Activated CD4-positive, alpha-beta memory T cell treated with anti-CD3 and anti-CD28 coated beads for 36 hours (primary cell): ENCODE measurements at places on chromosomes 4 and X. TPM values are rescaled to one million over a fixed set of nuclear protein-coding genes. Genes with fewer than 3 reads are reported as not detected.

- DNase-seq = peak; percentile 21
- H3K4me3 ChIP-seq = peak overlapping the region; percentile 68
- peaks cover 12% of the 10 kb centered on the region for H3K27me3 ChIP-seq
- H3K27ac ChIP-seq = peak overlapping the region; percentile 20
- peaks cover 27% of the 10 kb centered on the region for H3K36me3 ChIP-seq
Measured at GRCh38 chr4:121156822-121157769, 7.0 kb downstream of the TNIP3 start.

Gene RTL3
- total RNA-seq = not detected

Gene BANK1
- not detected for total RNA-seq

Gene DUSP9
- 0.26 TPM for total RNA-seq

Gene TIGD2
- 1.4 TPM for total RNA-seq

- no peak overlapping the region for H3K4me3 ChIP-seq
- H3K36me3 ChIP-seq = peaks cover 39% of the 10 kb centered on the region
- no peaks in the 10 kb centered on the region for H3K27me3 ChIP-seq
- H3K4me1 ChIP-seq = peaks cover 57% of the 10 kb centered on the region
Measured at GRCh38 chr4:25842229-25842845, 20.5 kb downstream of the SEL1L3 start.

Gene FAM9A
- total RNA-seq = not detected

DNA sequence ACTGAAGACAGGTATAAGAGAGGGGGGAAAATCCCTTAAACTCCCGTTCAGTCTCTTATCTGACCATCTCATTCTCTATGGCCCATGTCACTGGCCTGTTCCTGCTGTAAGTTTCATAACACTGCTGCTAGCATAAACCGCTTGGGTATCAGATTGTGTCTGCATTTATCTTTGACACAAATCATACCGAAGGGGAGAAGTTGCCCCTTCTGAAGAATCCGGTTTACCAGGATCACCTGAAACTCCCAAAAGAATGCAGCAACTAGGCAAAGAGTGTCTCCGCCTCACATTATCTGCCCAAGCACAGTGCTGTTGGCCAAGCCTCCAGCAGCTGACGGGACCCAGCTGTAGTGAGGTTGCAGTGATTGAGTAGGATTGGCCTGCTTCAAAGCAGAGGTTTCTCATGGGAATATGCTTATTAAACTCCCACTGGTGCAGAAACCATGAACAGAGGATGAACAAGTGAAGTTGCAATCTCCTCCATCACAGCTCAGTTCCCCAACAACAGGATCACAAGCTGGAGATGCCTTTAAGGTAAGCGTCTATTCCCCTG is 71.3 kb upstream of the PUDP start:
- no peak overlapping the region for H3K27ac ChIP-seq
- H3K27me3 ChIP-seq = no peaks in the 10 kb centered on the region
- no peaks in the 10 kb centered on the region for H3K36me3 ChIP-seq
- DNase-seq = no peak

DNA sequence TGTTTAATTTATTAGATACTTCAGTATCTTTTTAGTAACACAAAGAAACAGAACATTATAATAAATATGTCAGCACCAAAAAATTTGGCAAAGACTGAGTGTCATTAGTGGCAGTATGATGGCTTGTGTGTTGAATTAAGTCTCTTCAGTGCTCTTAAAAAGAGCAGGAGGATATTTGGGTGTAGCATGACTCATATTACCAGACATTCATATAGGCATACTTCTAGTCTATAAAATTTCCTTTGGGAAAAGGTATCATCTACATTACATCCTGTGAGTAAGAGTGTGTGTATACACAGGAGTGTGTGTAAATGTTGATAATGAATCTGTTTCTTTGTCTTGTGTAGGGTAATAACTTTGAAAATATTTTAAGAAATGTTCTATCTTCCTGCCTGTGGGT is 135.7 kb downstream of the CNKSR2 start:
- H3K4me1 ChIP-seq = no peaks in the 10 kb centered on the region
- DNase-seq = no peak
- no peak overlapping the region for H3K27ac ChIP-seq
- H3K36me3 ChIP-seq = no peaks in the 10 kb centered on the region
- H3K4me3 ChIP-seq = no peak overlapping the region

Gene AMMECR1
- 8.0 TPM for total RNA-seq

- no peak overlapping the region for H3K4me3 ChIP-seq
- H3K36me3 ChIP-seq = no peaks in the 10 kb centered on the region
- peaks cover 11% of the 10 kb centered on the region for H3K27me3 ChIP-seq
Measured at GRCh38 chr4:56156141-56156540, 207.4 kb downstream of the CEP135 start.

DNA sequence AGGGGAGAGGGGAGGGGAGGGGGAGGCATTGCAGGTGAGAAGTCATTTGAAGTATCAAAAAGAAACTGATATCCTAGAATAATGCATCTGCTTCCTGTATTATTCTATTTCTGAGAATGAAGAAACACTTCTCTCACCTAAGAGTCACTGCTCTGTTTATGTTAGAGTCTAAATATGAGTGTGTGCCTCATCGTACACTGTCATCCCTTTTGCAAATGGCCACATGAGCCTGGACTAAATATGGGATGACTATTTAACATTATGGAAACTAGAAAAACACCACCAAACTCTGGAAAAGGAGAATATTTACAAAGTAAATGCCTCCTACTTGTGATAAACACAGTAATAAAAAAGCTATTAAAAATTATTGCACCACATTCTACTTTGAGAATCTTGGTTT is 146.4 kb upstream of the NOCT start:
- H3K4me1 ChIP-seq = peaks cover 1% of the 10 kb centered on the region
- no peak overlapping the region for H3K27ac ChIP-seq
- H3K4me3 ChIP-seq = no peak overlapping the region
- H3K27me3 ChIP-seq = peaks cover 10% of the 10 kb centered on the region
- no peaks in the 10 kb centered on the region for H3K36me3 ChIP-seq

- H3K27me3 ChIP-seq = no peaks in the 10 kb centered on the region
- no peak overlapping the region for H3K27ac ChIP-seq
- no peak overlapping the region for H3K4me3 ChIP-seq
- DNase-seq = no peak
- no peaks in the 10 kb centered on the region for H3K36me3 ChIP-seq
- H3K4me1 ChIP-seq = no peaks in the 10 kb centered on the region
Measured at GRCh38 chr4:167218022-167218608, 16.2 kb downstream of the SPOCK3 start.

- peaks cover 4% of the 10 kb centered on the region for H3K4me1 ChIP-seq
- H3K36me3 ChIP-seq = peaks cover 2% of the 10 kb centered on the region
- no peak overlapping the region for H3K4me3 ChIP-seq
- no peak overlapping the region for H3K27ac ChIP-seq
- H3K27me3 ChIP-seq = no peaks in the 10 kb centered on the region
- no peak for DNase-seq
Measured at GRCh38 chr4:183139972-183140570, 41.0 kb downstream of the WWC2 start.

GRCh38 chr4:173449380-173449717 is 50.4 kb upstream of the SCRG1 start:
- no peak for DNase-seq
- no peak overlapping the region for H3K27ac ChIP-seq
- no peaks in the 10 kb centered on the region for H3K27me3 ChIP-seq
- no peaks in the 10 kb centered on the region for H3K36me3 ChIP-seq

Gene CENPI
- total RNA-seq = 21.1 TPM

Gene GYPE
- total RNA-seq = 0.50 TPM

- H3K36me3 ChIP-seq = no peaks in the 10 kb centered on the region
- no peak overlapping the region for H3K27ac ChIP-seq
- H3K4me1 ChIP-seq = no peaks in the 10 kb centered on the region
Measured at GRCh38 chr4:148795156-148795864, 353.1 kb upstream of the NR3C2 start.

Gene MAN2B2
- 16.5 TPM for total RNA-seq
